ENCODE measurements at places on chromosomes 3 and 15. TPM values are rescaled to one million over a fixed set of nuclear protein-coding genes. Genes with fewer than 3 reads are reported as not detected.

Gene TCTA
- 38.1 TPM for total RNA-seq

Gene SLC27A2
- total RNA-seq: 0.96 TPM

Gene OXTR
- total RNA-seq: 0.55 TPM

Gene DLL4
- 22.0 TPM for total RNA-seq

Gene CACNA1D
- 47.2 TPM for total RNA-seq

Gene PCLAF
- total RNA-seq: 2.8 TPM

Gene HDC
- 4.1 TPM for total RNA-seq

Gene COL7A1
- total RNA-seq: 3.7 TPM

Gene CNTN3
- total RNA-seq: 1.6 TPM

Gene GABRA5
- total RNA-seq: not detected

Gene DNAJA4
- total RNA-seq: 17.9 TPM

Gene LIPH
- total RNA-seq: 38.0 TPM

Gene ITIH3
- total RNA-seq: 9.5 TPM

Gene APOD
- 59.4 TPM for total RNA-seq

Gene CHDH
- 10.9 TPM for total RNA-seq

Gene PDE8A
- total RNA-seq: 54.7 TPM

Gene LRIG1
- 56.2 TPM for total RNA-seq

Gene DNAH1
- total RNA-seq: 11.2 TPM

Gene ARGFX
- total RNA-seq: not detected

Gene CCR9
- not detected for total RNA-seq

Gene MEX3B
- total RNA-seq: 1.9 TPM

Gene FOXB1
- not detected for total RNA-seq

Gene RAB43
- 38.9 TPM for total RNA-seq

Gene ARRDC4
- 31.6 TPM for total RNA-seq

Gene CASR
- 0.20 TPM for total RNA-seq

Gene ZDHHC23
- total RNA-seq: 15.0 TPM

Gene ANKUB1
- not detected for total RNA-seq

Gene SNRK
- total RNA-seq: 46.3 TPM

Gene STRA6
- not detected for total RNA-seq

Gene STARD5
- 5.4 TPM for total RNA-seq

Gene AP3B2
- total RNA-seq: 3.8 TPM

Gene POLQ
- total RNA-seq: 0.55 TPM

Gene PIERCE2
- total RNA-seq: 2.3 TPM

Gene MYLK
- total RNA-seq: 248 TPM

Gene NR2C2
- total RNA-seq: 52.5 TPM

Gene IGDCC3
- total RNA-seq: not detected

Gene GRAMD1C
- total RNA-seq: 6.4 TPM

Gene ZMYND10
- 2.8 TPM for total RNA-seq

Gene CACNA2D2
- total RNA-seq: 119 TPM

Gene P2RY14
- total RNA-seq: 7.2 TPM

Gene EPM2AIP1
- 20.1 TPM for total RNA-seq

Gene EHD4
- 39.5 TPM for total RNA-seq

Gene MOBP
- total RNA-seq: not detected

Gene FGD5
- total RNA-seq: 84.2 TPM
